ENCODE measurements at places on chromosomes 7 and 10.

DNA sequence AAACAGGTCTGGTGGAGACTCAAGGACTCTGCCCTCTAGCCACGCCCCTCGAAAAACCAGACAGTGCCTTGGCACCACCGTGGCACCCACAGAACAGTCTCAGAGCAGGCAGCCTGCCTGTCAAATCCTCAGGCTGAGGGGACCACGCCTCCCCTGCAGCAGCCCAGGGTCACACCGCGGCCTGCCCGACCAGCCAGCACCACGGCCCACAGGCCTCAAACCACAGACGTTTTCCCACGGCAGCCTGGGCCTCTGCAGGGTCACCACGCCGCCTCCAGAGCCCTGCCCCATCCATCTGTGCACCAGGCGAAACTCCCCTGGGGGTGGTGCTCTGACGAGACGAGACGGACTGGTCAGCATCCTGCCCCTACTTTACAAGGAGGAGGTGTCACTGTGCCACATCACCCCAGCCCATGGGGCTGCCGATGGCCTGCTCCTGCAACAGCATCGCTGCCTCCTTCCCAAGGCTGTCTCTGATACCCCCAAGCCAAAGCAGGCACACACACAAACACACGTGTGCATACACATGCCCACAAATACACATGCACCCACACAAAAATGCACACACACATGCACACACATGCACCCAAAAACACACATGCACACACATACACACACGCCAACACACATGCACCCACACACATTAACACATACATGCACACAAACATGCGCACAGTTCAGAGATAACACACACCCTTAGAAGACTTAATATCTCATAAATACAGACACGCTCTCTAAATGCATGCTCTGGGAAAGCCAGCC is 24.6 kb downstream of the PAPOLB start:
- DNase-seq = no peak

- no peak for DNase-seq
Measured at GRCh38 chr10:43116596-43116995, 21.6 kb upstream of the CSGALNACT2 start.

- no peak for DNase-seq
Measured at GRCh38 chr7:41578700-41579099, 124.2 kb downstream of the INHBA start.

DNA sequence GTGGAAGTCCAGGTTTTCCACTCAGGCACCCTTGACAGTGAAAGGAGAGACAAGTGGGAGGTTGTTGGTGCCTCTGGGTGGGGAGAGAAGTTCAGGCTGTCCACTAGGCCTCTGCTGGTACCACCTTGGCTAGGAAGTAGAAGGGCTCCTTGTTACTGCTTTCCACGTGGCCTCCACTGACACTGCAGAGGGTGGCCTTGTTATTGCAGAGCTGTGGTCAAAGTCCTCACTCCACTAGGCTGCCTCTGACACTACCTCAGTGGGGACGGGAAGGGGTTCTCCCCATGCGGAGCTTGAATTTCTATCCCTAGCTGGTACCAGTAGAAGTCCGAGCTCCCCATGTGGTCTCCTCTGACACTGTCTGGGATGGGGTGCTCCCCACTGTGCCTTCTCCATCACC is 14.9 kb upstream of the STOX1 start:
- no peak for DNase-seq

- DNase-seq = no peak
Measured at GRCh38 chr10:119494236-119495020, 48.1 kb downstream of the RGS10 start.

DNA sequence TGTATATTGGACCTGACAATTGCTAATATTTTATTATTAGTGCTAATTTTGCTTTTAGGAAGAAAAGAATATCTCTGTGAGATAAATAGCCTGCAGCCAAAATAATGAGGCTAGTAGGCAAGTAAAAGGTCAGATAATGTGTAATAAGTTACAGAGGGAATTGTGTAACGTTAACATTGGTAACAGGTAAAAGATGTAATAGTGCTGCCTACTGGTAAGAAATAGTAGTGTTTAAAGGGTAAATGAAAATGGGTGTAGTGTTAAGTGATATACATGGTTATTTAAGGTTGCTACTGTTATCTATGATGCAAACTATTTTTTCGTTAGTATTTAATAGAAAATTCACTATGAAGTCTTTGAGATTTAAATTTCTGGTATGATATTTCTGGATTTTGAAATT is 9.2 kb upstream of the FOXP2 start:
- peak; percentile 57 for DNase-seq

DNA sequence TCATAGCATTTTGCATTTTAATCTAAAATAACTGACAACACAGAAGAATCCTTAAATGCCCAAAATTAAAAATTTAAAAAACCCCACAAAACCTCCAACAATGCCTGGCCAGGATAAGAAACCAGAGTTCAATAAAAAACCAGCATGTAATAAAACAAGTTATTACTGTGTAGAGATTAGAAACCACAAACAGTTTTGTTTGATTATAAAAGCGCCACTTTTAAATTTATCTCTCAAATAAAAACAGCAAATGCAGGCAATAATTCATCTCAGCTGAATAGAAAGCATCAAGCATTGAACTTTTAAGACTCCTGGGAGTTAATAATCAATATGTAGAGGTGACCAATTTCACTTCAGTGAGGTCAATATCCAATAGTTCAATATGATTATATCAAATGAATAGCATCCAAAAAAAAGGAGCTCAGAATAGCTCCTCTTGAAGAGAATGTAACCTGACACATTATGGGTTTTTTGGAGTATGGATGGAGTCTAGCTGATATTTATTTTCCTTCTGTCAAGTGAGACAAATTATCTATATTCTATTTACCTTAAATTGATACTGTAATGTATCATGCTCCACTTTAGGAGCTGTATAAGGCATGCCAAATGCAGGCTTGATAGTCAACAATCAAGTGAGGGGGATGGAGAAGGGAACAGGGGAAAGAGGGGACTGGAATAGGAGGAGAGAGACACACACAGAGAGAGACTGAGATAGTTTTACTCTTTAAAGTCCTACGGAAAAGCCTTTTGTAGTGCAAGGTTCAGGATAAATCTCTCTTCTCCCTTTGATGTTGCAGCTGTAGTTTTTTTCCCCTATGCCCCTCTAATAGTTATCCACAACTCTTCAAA is 130.9 kb downstream of the RSU1 start:
- DNase-seq = no peak

GRCh38 chr7:149245244-149245643 is 5.8 kb downstream of the ZNF212 start:
- no peak for DNase-seq

- DNase-seq = peak; percentile 26
Measured at GRCh38 chr10:50362547-50363125, 111.3 kb upstream of the ASAH2 start.

- no peak for DNase-seq
Measured at GRCh38 chr7:1948301-1948796, 278.3 kb downstream of the ELFN1 start.

DNA sequence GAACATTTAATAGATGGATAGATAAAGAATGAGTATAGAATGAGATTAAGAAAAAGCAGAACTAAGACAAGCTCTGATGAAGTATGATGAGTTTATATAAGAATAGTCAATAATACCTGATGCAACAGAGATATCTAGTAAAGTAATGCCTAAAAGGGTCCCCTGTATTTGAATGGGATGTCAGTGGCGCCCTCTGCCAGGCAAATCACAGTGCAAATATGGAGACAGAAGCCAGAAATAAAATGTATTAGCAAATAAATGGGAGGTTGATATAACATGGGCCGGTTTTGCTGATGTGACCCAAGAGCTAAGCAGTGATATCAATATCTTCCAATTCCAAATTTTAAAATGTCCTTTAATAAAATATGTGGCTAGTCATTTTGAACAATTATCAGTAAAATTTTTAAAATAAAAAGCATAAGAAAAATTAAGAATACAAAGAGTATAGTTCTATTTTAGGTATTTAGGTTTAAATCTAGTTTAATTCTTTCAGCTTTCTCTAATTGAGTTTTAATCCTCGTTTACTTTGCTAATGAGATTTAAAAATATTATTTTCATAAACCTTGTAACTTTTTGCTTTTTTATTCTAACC is 62.6 kb downstream of the ADK start:
- peak; percentile 51 for DNase-seq

GRCh38 chr7:116173051-116174028 is 37.0 kb upstream of the TES start:
- peak; percentile 67 for DNase-seq

DNA sequence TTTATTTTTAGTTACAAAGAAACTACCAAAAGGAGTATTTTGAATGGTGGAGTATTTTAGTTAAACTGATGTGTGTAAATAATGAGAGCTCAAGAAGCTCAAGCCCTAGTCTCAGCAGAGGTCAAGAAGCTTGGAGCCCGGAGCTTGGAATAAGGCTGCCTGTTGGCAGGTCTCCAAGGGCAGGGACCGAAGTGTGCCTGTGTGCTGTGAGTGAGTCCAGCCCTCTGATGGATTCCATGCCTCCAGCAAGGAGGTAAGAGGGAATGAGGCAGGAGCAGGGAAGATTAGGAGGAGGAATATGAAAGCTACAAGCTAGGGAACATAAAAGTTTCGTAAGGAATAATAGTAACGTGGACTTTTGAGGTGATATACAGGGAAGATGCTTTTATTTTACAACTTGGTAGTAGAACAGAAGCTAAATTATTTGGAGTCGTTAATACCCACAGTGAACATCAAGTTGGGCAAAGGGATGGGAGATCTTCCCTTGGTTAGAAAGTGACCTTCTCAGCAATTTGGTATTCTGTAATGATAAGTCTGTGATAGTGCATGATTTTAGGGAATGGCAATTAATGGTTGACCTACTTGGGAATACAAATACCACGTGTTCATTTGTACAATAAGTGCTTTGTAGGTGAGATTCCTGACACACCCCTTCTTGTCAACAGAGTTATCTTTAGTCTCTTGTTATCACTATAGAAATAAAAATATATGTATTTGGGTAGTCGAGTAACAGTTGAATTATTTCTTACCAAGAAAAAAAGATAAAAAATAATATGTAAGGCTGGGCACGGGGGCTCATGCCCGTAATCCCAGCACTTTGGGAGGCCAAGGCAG is 4.6 kb downstream of the SEC23IP start:
- no peak for DNase-seq

- DNase-seq = peak; percentile 93
Measured at GRCh38 chr7:100369105-100369504, 4.2 kb upstream of the PILRA start.

- DNase-seq = no peak
Measured at GRCh38 chr10:18561861-18562551, 89.4 kb downstream of the NSUN6 start.

- DNase-seq = no peak
Measured at GRCh38 chr7:66246554-66247171, 41.5 kb downstream of the TPST1 start.

DNA sequence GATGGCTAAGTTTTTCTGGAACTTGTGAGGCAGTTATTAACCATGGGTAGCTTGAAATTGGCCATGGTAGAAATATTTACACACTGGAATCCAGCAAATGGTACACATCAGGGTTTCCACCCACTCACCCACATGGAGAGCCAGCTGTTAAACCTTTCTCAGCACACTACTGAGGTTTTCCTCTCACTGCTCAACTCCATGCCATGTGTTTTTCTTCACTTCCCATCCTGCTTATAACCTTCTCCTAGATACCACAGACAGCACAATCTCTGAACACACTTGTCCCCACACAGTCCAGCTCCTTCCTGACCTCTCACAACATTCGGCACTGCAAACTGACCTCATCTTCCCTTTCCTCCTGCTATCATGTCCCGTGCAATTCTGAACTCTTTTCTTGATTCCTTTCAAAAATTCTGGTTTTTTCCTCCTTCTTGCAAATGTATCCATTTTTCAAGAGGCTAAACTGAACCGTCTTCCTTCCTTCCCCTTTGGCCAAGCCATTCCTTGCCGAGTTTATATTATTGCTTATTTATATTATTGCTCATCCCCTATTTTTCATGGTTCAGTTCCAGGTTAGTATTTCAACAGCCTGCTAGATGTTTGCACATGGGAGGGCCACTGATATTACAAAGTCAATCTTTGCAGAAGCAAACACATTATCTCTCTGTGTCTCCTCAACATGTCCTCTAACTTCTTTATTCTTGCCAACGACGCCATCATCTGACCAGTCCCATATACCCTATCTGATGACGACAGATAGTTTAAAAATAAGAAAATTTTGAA is 606.4 kb downstream of the SORCS1 start:
- DNase-seq = no peak

- DNase-seq = peak; percentile 74
Measured at GRCh38 chr10:71396084-71396710, 523 bp upstream of the CDH23 start.

GRCh38 chr10:124607693-124608092 is 136.5 kb downstream of the FAM53B start:
- no peak for DNase-seq

DNA sequence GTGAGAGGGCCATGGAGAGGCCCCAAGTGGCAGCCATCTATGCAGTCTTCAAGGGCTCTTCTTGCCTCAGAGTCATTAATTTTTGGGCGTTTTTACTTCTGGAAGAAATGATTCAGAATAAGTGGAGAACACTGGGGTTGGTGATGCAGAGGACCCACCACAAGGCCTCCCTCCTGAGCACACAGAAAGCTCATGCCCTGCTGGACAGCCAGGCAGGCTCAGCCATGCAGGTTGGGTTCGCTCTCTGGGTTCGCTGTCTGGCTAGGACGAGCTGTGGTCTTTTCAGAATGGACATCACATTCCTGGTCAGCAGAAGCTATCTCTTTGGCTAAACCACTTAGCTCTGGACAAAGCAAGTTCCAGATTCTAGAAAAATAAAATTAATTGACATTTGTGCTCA is 480.8 kb downstream of the RPS24 start:
- no peak for DNase-seq

DNA sequence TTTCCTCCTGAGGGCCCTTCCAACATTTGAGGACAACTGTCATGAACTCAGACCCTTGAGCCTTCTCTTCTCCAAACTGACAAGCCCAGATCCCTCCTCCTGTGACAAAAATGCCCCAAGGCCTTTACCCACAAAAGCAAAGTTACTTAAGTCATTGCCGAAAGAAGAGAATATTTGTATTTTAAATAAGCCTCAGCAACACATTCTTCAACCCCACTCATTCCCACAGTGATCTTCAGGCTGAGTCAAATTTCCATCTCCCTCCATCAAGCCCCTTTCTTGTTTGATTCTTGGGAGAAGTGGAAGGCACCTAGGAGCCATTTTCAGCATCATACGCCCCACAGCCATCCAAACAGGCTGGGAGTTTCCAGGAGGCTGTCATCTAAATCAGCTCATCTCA is 150.8 kb upstream of the PDE1C start:
- DNase-seq = no peak

DNA sequence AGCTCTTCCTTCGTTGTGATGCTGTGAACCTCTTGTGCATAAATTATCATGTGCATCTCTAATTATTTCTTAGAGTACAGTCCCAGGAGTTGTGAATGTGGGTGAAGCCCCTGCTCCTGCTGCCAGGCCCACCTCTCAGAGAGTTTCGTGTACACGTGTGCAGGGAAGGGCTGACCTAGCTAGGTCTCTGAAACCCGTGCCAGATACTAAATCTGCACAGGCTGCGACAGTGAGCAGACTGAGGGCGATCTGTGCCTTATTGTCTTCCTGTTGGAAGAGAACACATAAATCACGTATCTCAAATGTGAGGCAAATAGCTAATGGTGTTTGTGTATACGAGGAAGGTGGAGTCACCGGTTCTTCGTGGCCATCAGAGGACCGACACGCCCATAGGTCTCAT is 71.8 kb upstream of the DNAJB6 start:
- DNase-seq = no peak

Data from KBM-7 (cell line).